ENCODE measurements at places on chromosomes 7 and 10. TPM values are rescaled to one million over a fixed set of nuclear protein-coding genes. Genes with fewer than 3 reads are reported as not detected.

DNA sequence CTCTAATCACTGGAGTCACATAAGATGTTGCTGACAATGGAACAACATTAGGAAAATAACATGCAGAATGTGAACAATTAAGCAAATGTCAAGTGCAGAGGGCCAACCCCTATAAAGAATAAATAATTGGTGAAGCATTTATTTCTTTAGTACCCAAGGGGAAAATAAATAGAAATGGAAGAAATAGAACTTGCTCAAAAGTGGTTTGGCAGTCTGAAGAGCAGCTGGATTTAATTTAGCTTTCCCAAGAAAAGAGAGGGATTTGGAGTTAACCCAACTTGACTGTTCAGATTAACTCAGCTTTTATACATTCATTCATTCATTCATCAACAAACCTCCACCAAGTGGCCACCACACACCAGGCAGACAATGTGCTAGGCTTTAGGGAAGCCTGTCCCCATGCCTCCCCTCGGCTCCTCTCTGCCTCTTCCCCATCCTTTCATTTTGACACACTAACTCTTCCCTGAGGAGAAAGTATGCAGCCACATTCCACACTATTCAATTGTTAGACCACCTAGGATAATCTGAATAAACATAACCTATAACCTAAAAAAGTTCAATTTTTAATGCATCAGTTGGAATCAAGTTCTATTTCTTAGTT, 295.5 kb downstream of the AHR start:
- H3K36me3 ChIP-seq: no peaks in the 10 kb centered on the region
- peaks cover 5% of the 10 kb centered on the region for H3K27me3 ChIP-seq
- DNase-seq: no peak
- no peak overlapping the region for H3K27ac ChIP-seq
- H3K4me1 ChIP-seq: no peaks in the 10 kb centered on the region
- no peak overlapping the region for H3K4me3 ChIP-seq

- no peaks in the 10 kb centered on the region for H3K36me3 ChIP-seq
- no peaks in the 10 kb centered on the region for H3K4me1 ChIP-seq
- DNase-seq: no peak
- peaks cover 3% of the 10 kb centered on the region for H3K27me3 ChIP-seq
These were observed 36.9 kb downstream of the FOXL3 start for GRCh38 chr7:326809-327232.

DNA sequence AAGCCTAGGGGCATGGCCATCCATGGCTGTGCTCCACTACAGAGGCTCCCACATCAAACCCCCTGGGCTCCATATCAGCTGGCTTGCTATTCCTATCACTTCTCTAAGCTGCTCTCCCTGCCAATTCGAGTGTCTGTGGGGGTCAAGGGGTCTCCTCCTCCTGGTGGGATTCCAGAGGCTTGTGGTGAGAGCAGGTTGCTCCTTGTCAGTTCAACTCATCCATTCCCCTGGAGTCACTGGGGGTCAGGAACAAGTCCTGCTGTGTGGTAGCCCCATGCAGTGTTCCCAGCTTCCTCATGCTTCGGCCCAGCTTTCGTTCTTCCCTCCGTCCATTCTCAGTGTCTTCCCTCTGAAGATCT, 86.6 kb upstream of the UNC5B start:
- no peak overlapping the region for H3K27ac ChIP-seq
- no peak for DNase-seq
- H3K4me1 ChIP-seq: peaks cover 6% of the 10 kb centered on the region
- H3K36me3 ChIP-seq: no peaks in the 10 kb centered on the region

DNA sequence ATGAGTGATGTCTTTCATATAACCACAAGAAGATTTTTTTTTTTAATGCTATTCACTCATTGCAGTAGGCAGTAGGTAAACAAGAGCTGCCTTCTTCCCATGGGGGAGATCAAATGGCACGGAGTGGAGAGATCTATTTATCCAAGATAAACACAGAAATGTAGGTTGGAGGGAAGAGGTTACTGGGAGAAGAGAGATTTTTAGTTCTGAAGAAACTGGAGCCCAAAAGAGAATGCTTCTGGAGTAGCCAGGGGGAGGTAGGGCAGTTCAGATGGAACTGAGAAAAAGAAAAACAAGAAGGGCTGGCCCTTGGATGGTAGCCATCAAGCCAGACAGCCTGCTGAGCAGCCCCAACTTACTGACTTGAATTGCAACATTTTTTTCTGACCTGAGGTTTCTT, 270.1 kb upstream of the TPK1 start:
- no peak for DNase-seq
- H3K4me3 ChIP-seq: no peak overlapping the region
- no peaks in the 10 kb centered on the region for H3K4me1 ChIP-seq

Gene GRM3
- not detected for total RNA-seq
